ENCODE measurements at places on chromosomes 12 and 14. TPM values are rescaled to one million over a fixed set of nuclear protein-coding genes. Genes with fewer than 3 reads are reported as not detected.

- DNase-seq, result no peak
These were observed 22.3 kb upstream of the CHGA start for GRCh38 chr14:92900660-92901059.

DNA sequence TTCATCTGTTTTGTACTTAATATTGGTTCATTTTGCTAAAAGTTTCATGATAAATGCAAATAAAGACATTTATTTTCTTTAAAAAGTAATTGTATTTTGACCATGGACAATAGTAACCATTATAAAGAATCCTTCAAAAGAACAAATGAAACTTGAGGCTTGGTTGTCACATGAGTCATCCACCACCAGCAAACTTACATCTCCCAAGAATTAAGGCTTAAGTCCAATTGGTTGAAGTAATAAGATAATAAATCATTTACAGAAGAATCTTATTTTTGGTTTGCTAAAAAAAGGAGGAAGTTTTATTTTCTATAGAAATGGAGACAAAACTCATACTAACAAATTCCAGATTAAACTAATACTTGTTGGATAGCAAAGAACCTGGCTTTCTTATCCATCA is 84.8 kb upstream of the KITLG start:
- no peak for DNase-seq

DNA sequence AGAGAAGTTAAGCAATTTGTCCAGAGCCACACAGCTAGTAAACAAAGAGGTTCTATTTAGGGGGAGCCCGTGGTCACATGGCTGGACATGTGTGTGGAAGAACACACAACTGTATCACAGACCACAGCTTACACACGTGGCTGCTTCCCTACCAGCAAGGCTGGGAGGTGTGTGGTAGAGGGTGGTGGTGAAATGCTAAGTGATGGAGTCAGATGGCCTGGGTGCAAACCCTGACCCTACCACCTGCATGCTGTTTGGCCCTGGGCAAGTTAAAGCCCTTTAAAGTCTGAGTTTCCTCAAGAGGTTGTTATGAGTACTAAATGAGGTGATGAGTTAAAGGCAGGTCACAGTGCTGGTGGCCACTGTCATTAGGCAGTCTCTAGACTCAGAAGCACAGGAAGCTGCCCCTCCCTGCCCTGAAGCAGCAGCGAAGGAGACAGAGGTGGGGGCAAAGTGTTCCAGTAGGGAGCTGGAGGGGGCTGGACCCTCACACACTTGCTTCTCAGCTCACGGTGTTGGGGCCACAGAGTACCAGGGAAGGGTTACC is 64.2 kb downstream of the ERH start:
- no peak for DNase-seq

- no peak for DNase-seq
These were observed 17.8 kb upstream of the RPS6KA5 start for GRCh38 chr14:91078095-91078737.

Gene STX2
- 19.6 TPM for total RNA-seq

Gene CYP27B1
- total RNA-seq, result 0.24 TPM

Gene NOVA1
- 4.4 TPM for total RNA-seq
